ENCODE measurements at places on chromosomes 3 and 15.

GRCh38 chr15:77367631-77368030 lies 52.3 kb downstream of the PEAK1 start:
- no peak for DNase-seq

GRCh38 chr3:106425026-106425425 lies 556.2 kb upstream of the CBLB start:
- DNase-seq = no peak

DNA sequence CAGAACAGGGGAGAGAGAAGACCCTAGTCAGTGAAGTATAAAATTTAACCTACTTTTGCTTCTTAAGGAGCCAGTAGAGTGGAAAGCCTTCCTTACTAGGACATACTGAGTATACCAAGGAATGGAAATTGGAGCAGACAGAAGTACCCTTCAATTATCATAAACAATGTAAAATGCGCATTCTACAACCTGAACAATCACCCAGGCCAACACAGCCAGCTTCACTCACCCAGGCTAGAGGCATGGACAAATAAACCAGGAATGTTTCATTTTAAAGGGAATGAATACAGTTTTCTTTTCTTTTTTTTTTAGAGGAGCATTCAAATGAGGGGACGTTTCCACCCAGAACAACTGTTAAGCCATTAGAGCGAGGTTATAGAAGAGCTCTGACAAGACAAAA lies 41.9 kb upstream of the PLXND1 start:
- DNase-seq = no peak

GRCh38 chr15:58459560-58459959 lies 27.8 kb downstream of the LIPC start:
- DNase-seq = no peak

- DNase-seq = no peak
Observed at GRCh38 chr15:86877171-86877631, 797.5 kb downstream of the AGBL1 start.

- no peak for DNase-seq
Observed at GRCh38 chr3:128911911-128912310, 32.5 kb downstream of the ACAD9 start.

- DNase-seq = peak; percentile 5
Observed at GRCh38 chr3:194137506-194138474, 1.8 kb downstream of the HES1 start.

DNA sequence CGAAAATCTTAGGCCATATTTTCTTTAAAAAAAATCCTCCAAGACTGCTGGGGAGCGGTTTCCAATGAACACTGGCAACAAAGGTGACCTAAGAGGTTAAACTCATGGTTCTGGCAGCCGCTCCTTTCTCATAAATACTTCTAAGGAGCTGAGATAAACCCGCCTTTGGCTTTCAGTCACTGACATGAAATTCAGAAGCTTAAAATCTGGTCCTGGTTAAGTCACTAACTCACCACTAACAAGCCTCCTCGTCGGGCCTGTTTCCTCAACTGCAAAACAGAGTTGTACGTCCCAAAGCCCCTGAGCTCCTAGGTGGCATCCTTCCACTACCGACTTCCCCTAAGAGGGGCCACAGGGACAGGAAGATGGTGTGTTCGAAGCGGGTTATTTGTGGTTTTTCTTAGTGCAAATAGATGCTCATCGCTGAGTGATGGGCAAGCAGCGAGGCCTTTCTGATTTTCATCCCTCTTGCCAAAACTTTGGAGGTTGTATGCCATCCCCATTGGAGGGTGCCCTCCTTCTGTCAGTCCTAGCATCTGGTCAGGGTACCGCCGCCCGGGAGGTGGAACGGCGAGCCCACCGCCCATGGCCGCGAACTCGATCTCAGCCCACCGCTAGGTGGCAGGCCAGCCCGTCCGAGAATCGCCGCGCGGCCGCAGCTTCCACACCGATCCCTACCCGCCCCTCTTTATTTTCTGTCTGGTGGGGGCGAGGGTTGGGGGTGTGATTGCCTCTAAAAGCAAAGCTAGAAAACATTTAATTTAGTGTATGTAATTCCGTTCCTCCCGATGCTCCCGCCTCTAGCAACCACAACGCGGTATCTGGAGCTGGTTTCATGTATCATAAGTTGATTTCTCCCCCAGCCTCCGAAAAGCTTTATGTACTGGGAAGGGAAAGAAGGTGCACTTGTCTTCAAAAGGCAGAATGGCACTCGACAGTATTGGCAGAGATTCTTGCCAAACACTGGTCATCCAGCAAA lies 4.6 kb downstream of the BCL6 start:
- no peak for DNase-seq

- DNase-seq = no peak
Observed at GRCh38 chr3:4684117-4684516, 191.0 kb downstream of the ITPR1 start.
